ENCODE measurements at places on chromosomes 2 and 18.

GRCh38 chr18:55031576-55031975 lies 72.3 kb upstream of the CCDC68 start:
- DNase-seq = no peak

DNA sequence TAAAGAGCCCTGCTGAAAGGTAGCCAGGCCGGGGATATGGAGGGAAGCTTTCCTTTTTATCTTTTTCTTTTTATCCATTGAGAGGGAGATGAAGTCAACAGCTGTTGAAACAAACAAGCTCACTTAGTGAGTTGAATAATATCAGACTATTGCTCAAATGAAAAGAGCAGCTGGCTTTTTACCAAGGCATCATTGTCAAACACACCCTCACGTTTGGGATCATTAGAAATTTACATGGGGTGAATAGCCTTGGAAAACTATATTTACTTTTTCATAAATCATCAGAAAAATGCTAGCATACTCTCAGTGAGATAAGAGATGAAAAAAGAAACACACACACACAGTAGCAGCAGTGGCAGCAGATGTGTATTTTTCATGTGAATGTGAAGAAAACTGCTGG lies 71.5 kb upstream of the HNMT start:
- DNase-seq = no peak

DNA sequence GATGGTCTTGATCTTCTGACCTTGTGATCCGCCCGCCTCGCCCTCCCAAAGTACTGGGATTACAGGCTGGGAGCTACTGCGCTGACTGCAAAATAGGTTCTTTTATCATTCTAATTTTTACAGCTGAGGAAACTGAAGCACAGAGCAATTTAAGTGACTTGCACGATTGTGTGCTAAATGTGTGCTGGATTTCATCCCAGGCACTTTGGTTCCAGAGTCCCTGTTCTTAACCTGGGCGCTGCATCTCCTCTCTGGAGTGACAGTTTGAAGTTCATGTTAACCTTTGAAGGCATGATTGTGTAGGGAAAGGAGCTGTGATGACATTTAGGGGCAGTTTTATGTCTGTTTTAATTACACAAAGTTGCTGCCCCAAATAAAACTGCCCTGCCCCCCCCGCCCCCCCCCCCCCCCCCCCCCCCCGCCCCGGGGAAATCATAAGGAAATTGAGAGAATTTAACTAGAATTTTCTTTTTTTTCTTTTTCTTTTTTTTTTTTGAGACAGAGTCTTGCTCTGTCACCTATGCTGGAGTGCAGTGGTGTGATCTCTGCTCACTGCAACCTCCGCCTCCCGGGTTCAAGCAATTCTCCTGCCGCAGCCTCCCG lies 5.6 kb downstream of the ACSL3 start:
- DNase-seq = no peak

DNA sequence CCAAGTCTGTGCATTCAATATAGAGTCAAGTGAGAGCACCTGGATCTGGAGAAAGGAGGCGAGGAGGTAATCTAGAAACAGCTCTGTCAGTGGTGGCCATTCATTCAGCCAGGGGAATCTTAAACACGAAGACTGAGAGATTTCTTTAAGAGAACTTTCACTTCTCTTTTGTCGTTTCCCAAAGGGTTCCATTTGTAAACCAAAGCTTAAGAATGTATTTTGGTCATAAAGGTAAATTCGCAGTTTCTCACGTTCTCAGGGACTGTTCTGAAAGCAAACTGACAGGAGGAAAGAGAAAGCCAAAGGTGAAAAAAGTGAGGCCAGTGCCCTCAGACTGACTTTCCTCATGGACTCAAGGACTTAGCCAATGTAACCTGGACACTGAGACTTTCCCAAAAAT lies 513.5 kb downstream of the CMPK2 start:
- DNase-seq = no peak

DNA sequence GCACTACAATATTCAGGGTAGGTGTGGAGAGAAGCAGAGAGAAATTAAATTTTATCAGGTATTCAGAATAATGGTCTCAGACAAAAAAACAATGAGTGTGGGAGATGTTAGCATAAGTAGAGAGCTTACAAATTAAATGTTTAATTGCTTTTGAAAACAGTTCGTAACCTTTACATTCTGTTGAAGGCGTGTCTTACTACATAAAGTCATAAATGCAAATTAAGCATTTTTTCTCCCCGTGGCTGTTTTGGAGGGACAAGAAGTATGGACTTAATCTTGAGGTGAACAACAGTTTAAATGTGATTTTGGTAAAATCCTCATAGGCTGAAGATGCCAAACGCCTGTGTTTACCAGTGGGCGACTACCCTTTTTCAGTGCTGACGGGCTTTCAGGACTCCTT lies 55.8 kb downstream of the OXER1 start:
- no peak for DNase-seq

DNA sequence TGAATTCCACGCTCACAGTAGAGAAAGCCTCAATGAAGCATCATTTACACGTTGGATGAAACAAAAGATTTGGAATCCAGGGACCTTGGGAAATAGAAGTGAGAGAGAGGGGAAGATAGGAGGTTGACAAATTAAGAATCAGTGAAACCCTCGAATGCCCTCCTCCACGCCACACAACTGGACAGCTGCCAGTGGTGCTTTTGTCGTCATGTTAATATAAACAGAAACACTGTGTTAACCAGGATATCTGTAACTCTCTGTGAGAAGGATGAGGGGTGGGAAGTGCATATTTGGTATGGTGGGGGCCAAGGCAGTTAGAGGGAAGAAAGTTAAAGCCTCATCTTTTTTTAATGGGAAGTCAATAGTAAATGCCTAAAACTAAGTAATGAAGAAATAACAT lies 108.7 kb downstream of the GFPT1 start:
- no peak for DNase-seq

- no peak for DNase-seq
These were observed 148.1 kb upstream of the SIX3 start for GRCh38 chr2:44793322-44793870.

DNA sequence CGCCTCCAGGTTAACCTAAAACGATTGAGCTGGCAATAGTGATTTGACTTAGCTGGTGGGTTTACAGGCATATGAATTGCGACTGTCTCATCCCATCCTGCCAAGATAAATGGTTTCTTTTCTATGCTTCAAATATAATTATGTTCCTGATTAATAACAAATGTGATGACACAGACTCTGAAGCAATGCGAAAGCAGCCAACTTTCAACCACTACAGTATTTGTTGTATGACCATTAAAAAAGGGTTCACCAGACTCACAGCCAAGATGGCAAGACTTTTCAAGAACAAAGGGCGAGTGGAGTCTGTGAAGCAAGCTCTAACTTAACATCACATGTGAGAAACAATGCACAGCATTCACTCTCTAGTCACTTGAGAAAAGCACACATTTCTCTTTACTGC lies 186.6 kb downstream of the PID1 start:
- no peak for DNase-seq
